ENCODE measurements at places on chromosomes 1 and 21.
A peak's percentile ranks its signal among the peaks of the same experiment; 100 is the strongest.

DNA sequence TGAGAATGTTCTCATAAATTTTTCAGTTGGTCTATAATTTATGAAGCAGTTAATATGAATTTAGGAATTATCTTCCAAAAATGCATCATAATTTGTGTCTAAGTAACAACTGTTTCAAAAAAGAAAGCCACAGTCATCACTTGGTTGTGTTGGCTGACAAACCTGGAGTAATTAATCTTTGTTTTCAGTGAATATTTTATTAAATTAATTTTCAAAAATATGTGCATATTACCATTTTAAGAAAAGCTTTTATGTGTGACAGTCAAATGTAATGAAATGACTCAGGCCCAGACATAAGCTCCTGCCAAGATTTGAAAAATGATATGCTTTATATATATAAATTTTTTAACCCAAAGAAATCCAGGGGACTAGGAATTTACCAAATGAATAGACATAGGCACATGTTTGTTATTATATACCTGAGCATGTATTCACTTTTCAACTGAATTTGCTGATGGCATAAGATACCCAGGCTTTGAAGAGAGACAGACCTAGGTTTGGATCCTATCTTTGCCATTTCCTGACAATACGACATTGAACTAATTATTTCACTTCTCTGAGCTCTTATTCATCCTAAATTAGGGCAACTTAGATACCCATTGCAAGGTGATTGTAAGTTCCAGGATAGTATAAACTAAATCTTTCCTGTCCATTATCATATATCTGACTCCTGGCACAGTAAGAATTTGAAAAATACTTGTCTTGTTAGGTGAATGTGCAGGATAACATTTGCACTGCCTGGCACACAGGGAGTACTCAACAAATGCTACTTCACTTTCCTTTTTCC lies 729.5 kb upstream of the ADGRL2 start:
- DNase-seq = no peak

DNA sequence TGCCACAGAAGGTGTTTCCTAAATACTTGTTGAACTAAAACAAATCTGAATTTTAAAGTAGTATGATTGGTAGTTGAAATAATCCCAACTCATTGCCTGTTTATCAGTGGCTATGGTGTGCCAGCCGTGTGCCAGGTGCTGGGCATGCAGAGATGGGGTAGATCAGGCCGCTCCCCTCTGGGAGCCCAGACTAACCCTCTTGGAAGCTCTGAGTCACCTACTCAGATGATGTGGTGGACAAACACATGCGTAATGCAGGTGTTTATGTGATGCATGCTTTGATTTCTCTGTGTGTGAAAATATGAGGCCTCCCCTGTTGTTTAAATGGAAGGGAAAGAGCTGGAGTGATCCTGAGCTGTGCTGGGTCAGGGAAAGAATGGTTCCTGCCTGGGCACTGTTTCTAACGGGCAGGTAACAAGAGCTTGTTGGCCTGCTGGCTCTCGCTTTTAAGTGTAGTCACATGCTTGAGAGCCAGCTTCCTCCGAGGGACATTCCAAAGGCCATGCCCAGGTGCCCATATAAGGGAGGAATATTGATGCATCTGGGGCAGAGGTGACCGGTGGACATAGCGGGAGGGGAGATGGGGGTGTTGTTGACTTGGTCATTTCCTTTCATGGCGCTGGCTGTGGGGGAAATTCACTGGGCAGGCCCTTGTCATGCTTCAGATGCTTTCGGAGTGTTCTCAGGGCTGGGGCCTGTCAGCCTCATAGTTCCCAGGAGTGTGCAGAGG lies 10.2 kb downstream of the MFN2 start:
- DNase-seq = no peak

DNA sequence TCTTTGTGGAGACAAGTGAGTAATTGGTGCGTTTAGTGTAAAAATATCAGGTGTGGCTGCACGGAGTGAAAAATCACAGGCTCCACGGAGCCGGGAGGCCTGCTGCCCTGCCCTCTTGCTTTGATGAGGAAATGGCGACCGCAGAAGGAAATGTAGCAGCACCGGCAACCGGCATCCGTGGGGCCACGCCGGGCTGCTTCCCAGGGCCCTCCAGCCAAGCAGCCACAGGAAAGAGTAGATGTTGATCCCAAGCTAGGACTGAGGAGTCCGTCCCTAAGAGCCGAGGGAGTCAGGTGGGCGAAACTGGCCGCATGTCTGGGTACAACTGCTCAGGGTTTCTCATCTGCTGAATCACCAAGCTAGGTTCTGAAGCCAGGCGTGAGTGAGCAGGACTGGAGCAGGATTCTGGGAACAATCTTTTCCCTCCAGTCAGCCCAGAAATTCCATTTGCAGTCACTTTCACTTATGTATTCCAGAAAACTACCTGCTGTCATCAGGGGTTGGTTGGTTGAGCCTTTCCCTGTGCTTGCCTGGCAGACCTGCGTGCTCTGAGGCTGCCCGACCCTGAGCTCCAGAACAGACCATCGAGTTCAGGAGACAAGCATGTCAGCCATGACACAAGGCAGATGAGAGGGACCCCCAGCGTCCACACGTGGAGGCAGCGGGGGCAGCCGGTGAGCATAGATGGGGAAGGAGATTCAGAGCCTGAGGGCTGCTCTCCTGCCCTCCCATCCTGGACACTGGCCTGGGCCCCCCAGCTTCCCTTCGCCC lies 5.8 kb upstream of the ITGB2 start:
- DNase-seq = peak; percentile 34

DNA sequence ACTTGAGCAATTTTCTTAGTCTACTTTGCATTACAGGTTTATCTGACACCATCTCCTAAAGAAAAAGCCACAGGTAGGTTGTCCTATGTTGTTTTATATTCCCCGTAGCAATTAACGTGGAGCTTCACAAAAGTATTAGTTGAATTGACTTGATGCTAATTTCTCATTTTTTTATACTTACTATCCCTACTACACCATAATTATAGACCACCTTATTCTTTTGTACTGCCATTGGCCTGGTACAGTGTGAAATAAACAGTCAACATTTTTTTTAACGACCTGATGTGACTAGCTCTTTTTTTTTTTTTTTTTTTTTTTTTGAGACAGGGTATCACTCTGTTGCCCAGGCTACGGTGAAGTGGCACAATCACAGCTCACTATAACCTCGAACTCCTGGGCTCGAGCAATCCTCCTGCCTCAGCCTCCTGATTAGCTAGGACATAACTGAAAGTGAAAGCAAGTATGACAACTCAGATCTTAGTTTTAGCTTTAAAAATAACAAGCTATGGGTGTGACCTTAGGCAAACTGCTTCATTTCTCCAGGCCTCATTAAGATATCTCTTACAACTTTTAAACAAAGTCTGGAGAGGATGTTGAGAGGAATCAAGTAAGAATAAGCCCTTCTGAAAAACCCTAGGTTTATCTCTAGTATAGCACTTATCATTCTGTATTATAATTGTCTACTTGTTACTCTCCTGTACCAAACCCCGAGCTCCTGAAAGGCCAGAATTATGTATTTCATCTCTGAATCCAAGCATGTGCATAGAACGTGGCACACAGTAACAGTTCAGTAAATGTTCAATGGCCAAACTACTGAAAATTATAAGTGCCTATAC lies 49.5 kb downstream of the LUZP1 start:
- peak; percentile 46 for DNase-seq

Data from amniotic epithelial cell (primary cell).